ENCODE measurements at places on chromosomes 5 and 9.

- no peak for DNase-seq
These were observed 500.2 kb upstream of the NUDT12 start for GRCh38 chr5:104062621-104063377.

DNA sequence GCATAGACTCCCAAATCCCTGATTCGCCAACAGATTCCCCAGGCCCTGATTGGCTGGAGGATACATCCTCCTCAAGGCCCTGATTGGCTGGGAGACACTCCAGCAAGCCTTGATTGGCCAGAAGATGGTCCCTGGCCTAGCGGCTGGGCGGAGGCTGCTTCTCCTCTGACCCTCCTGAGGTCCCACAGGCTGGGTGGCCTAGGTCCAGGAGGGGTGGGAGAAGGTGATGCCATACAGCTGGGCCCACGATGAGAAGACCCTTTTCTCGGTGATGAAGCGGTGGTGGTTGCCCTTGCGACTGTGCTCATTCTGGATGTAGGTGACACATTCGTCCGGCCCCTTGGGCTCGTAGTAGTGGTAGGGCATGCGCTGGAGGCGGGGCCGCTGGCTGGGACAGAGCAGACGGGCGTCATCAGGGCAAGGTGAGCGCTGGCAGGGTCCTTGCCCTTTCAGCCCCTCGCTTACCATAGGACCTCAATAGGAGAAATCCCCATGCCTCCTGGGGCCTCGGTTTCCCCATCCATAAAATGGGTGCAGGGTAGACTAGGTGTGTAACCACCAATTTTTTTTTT lies 9.0 kb upstream of the AK1 start:
- no peak for DNase-seq

GRCh38 chr5:145221416-145221815 lies 613.7 kb downstream of the PRELID2 start:
- no peak for DNase-seq

- DNase-seq: no peak
These were observed 144.7 kb downstream of the TRPM6 start for GRCh38 chr9:74742792-74743730.

GRCh38 chr5:85109616-85110015 lies 724.9 kb upstream of the EDIL3 start:
- DNase-seq: no peak

GRCh38 chr5:174288439-174288838 lies 242.9 kb downstream of the NSG2 start:
- no peak for DNase-seq

- DNase-seq: no peak
These were observed 400.0 kb downstream of the ARRDC3 start for GRCh38 chr5:90983148-90983547.

GRCh38 chr5:82815871-82816270 lies 261.3 kb downstream of the TMEM167A start:
- DNase-seq: no peak

- no peak for DNase-seq
These were observed 130.3 kb downstream of the NSG2 start for GRCh38 chr5:174175716-174176268.

DNA sequence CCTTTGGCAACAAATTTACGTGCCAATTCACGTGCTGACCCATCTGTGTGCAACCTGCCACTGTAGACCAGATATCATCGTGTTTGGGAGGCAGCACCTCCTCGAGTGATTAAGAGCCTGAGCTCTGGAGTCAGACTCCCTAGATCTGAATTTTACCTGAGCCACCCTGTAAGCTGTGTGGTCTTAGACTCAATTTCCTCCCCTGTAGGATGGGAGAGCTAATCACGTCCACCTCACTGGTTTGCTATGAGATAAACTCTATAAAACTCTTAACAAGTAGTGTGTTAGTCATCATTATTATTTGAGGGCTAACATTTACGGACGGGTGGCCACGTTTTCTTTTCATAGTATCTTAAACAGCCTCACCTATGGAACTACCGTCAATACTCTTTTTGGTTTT lies 220.0 kb upstream of the ADAMTSL1 start:
- no peak for DNase-seq
